ENCODE measurements at places on chromosomes 7 and 10.

DNA sequence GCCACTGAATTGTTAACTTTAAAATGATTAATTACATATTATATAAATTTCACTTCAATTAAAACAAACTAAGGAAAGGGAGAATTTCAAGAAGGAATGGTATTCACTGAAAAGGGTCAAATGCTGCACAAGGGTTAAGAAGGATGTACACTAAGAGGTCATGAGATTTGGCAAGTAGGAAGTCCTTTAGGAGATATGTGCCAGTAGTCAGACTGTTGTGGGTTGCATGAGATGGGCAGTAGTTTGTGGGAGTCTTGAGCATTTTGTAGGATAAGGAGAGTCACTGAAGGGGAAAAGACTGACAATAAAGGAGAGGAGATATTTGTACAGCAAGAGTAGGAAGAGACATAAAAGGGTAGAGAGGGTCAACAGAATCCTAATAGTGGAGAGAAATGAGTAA, 12.4 kb upstream of the PTPN12 start:
- H3K4me3 ChIP-seq: no peak overlapping the region
- H3K36me3 ChIP-seq: no peaks in the 10 kb centered on the region

- no peaks in the 10 kb centered on the region for H3K36me3 ChIP-seq
- no peaks in the 10 kb centered on the region for H3K27me3 ChIP-seq
- no peak overlapping the region for H3K27ac ChIP-seq
- peaks cover 5% of the 10 kb centered on the region for H3K4me1 ChIP-seq
- DNase-seq: no peak
These were observed 52.2 kb downstream of the C10orf105 start for GRCh38 chr10:71667387-71667752.

GRCh38 chr10:2659660-2660209, 407.6 kb upstream of the PFKP start:
- H3K4me1 ChIP-seq: no peaks in the 10 kb centered on the region
- no peak for DNase-seq
- no peak overlapping the region for H3K4me3 ChIP-seq

DNA sequence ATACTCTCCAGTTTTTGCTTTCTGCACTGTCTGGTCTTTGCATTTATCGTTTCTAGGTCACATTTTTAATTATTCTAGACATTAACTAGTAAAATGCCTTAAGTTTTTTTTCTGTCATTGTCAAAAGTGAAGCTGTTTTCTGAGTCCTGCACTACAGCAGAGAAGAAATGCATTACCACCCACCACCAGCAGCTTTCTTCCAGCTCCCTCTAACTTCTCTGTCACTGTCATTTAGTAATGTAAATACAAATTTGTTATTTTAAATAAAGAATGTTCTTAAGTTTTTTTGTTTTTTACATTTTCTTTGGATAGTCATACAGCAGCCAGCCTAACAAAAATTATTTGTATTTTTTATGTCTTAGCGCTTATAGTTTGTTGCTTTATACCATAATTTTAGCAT, 18.8 kb downstream of the PTPRZ1 start:
- H3K27ac ChIP-seq: no peak overlapping the region
- no peak overlapping the region for H3K4me3 ChIP-seq
- no peaks in the 10 kb centered on the region for H3K36me3 ChIP-seq
- no peaks in the 10 kb centered on the region for H3K27me3 ChIP-seq

GRCh38 chr7:108326938-108327337, 129.3 kb downstream of the NRCAM start:
- H3K27ac ChIP-seq: no peak overlapping the region
- H3K36me3 ChIP-seq: no peaks in the 10 kb centered on the region
- peaks cover 2% of the 10 kb centered on the region for H3K4me1 ChIP-seq
- H3K4me3 ChIP-seq: no peak overlapping the region
- H3K27me3 ChIP-seq: no peaks in the 10 kb centered on the region

GRCh38 chr10:129853562-129853903, 110.5 kb downstream of the EBF3 start:
- H3K4me1 ChIP-seq: peaks cover 1% of the 10 kb centered on the region
- no peak for DNase-seq
- no peak overlapping the region for H3K27ac ChIP-seq
- H3K36me3 ChIP-seq: no peaks in the 10 kb centered on the region

DNA sequence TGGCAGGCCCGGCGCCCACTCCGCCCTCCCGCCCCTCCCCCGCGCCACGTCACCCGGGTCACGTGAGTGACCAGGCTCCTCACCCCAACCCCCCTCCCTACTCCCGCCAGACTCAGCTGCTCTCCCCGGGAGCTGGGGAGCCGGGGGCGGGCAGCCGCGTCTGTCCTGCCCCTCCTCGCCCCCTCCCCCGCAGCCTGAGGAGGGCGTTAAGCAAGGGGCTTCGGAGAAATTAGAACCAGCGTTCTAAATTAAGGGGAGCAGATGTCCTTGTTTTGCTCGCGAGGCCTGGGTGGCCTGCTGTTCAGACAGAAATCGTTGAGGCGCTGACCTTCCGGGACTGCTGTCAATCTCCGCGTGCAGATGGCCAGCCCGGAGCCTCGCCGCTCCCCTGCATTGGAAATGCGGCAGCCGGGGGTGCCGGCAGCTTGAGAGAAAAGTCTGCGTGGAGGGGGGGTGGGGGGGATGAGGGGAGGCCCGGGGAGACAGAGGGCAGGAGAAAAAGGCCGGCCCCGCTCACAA, 102.2 kb upstream of the ZNF438 start:
- DNase-seq: no peak
- no peak overlapping the region for H3K27ac ChIP-seq
- H3K4me3 ChIP-seq: peak overlapping the region; percentile 21
- H3K4me1 ChIP-seq: no peaks in the 10 kb centered on the region

GRCh38 chr10:27736396-27736795, 9.2 kb downstream of the MKX start:
- no peak overlapping the region for H3K27ac ChIP-seq
- H3K36me3 ChIP-seq: no peaks in the 10 kb centered on the region
- peaks cover 9% of the 10 kb centered on the region for H3K27me3 ChIP-seq

GRCh38 chr10:89873055-89873454, 171.7 kb downstream of the KIF20B start:
- H3K36me3 ChIP-seq: no peaks in the 10 kb centered on the region
- H3K27ac ChIP-seq: no peak overlapping the region
- H3K27me3 ChIP-seq: no peaks in the 10 kb centered on the region
- H3K4me1 ChIP-seq: no peaks in the 10 kb centered on the region
- H3K4me3 ChIP-seq: no peak overlapping the region
- DNase-seq: no peak

- DNase-seq: no peak
- H3K27me3 ChIP-seq: no peaks in the 10 kb centered on the region
- no peak overlapping the region for H3K4me3 ChIP-seq
- H3K4me1 ChIP-seq: peaks cover 3% of the 10 kb centered on the region
- H3K36me3 ChIP-seq: no peaks in the 10 kb centered on the region
These were observed 24.3 kb downstream of the ZCCHC24 start for GRCh38 chr10:79420974-79421688.

DNA sequence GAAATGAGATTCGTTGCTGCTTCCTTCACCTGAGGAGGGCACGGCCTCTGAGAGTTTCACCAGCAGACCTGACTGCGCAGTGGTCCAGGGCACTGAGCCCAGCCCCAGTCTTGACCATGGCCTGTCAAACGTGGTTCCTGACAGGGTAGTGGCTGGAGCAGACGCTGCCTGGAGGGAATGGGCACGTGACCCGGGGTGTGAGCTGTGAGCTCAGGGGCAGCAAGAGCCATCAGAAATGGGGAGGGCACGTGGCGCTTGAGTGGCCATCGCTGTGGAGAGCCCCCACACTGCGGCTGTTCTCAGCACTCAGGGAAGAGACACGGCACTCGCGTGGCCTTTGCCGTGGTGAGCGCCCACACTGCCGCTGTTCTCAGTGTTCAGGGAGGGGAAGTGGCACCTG, 12.0 kb downstream of the FAM20C start:
- peaks cover 9% of the 10 kb centered on the region for H3K36me3 ChIP-seq
- no peaks in the 10 kb centered on the region for H3K27me3 ChIP-seq
- DNase-seq: no peak
- H3K27ac ChIP-seq: no peak overlapping the region
- 0 out of 2 replicates have a peak, but pooled peaks cover 2% of the 10 kb centered on the region for H3K4me1 ChIP-seq

DNA sequence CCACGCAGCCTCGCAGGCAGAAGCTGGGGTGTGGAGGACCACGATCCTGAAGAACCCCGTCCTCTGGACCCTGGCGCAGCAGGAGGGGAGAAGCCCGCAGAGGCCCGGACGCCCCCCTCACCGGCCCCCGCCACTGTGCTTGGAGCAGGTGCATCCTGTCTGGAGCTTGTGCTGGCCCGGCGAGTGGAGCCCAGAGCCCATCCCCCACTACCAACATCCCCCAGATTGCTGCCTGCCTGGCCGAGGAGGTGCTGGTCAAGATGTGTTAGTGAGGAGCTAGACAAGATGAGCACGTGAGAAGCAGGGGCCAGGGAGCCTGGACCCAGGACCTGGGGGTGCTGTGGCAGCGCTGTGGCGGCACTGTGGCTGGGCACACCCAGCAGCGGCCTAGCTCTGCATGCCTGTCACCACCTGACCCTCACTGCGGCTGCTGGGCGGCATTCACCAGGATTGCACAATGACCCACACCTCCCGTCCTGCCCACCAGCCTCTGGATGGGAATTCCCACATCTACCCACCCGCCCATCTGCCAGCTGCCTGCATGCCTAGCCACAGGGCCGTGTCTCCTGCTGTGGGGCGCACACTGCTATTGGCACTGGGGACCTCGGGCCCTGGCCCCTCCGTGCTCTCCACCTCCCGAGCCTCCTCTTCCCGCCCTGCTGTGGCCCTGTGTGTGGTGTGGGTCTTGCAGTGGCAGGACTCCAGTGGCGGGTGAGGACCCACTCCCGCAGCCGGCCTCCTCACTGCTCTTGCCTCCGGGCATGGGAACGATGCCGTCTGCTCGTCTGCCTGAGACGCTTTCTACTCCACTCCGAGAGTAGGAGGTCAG, 11.8 kb downstream of the GPR146 start:
- no peaks in the 10 kb centered on the region for H3K27me3 ChIP-seq
- peaks cover 5% of the 10 kb centered on the region for H3K36me3 ChIP-seq
- peaks cover 16% of the 10 kb centered on the region for H3K4me1 ChIP-seq
- no peak overlapping the region for H3K4me3 ChIP-seq
- H3K27ac ChIP-seq: no peak overlapping the region
- DNase-seq: no peak

- no peaks in the 10 kb centered on the region for H3K27me3 ChIP-seq
- no peak overlapping the region for H3K27ac ChIP-seq
- H3K4me3 ChIP-seq: no peak overlapping the region
- no peak for DNase-seq
- H3K4me1 ChIP-seq: no peaks in the 10 kb centered on the region
These were observed 188.4 kb downstream of the PPP1R3A start for GRCh38 chr7:113730309-113730955.

GRCh38 chr7:134374291-134374690, 57.6 kb upstream of the SLC35B4 start:
- no peak for DNase-seq
- no peaks in the 10 kb centered on the region for H3K4me1 ChIP-seq
- no peak overlapping the region for H3K27ac ChIP-seq

DNA sequence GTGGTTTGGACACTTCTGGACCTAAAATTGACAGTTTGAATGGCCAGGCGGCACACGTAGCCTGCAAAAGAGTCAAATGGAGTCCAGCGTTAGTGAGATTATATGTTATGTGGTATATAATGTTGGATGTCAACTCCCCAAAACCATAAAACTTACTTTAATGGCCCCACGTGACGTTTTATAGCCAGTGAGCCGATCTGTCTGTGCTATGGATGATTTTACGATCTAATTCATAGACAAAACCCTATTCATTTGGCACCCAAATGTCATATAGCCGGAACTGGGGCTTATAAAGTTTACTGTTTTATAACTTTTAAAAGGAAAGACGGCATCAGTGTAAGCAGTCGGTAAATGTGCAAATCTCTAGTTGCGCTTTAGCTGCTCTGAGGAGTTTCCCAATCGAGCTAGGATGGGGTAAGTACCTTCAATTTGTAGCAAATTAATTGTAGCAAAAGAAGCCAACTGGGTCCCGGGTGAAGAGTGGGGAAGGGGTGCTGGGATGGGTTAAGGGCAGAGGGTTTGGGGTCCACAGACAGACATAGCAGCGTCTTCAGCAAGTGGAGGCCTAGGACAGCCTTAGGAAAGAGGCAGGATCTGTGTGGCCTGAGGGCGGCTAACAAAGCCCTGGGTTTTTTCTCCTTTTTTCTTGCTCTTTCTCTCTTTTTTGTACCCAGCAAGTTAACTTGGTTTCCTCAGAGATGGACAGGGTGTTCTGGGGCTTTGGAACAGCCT, 3.2 kb downstream of the HOXA5 start:
- no peak overlapping the region for H3K4me3 ChIP-seq
- peaks cover 98% of the 10 kb centered on the region for H3K27me3 ChIP-seq
- no peak for DNase-seq

- H3K27ac ChIP-seq: no peak overlapping the region
- no peaks in the 10 kb centered on the region for H3K36me3 ChIP-seq
- H3K27me3 ChIP-seq: no peaks in the 10 kb centered on the region
- no peak overlapping the region for H3K4me3 ChIP-seq
- H3K4me1 ChIP-seq: no peaks in the 10 kb centered on the region
- DNase-seq: no peak
These were observed 312.8 kb upstream of the SORCS1 start for GRCh38 chr10:107477266-107477665.

GRCh38 chr7:67878808-67879207, 882.2 kb downstream of the TYW1 start:
- no peak overlapping the region for H3K27ac ChIP-seq
- H3K4me1 ChIP-seq: no peaks in the 10 kb centered on the region
- no peaks in the 10 kb centered on the region for H3K27me3 ChIP-seq
- no peak for DNase-seq
- no peaks in the 10 kb centered on the region for H3K36me3 ChIP-seq

- peaks cover 11% of the 10 kb centered on the region for H3K36me3 ChIP-seq
- no peaks in the 10 kb centered on the region for H3K27me3 ChIP-seq
- no peak overlapping the region for H3K27ac ChIP-seq
- H3K4me1 ChIP-seq: no peaks in the 10 kb centered on the region
- DNase-seq: no peak
- no peak overlapping the region for H3K4me3 ChIP-seq
These were observed 63.4 kb upstream of the LRRC4 start for GRCh38 chr7:128094686-128095085.

DNA sequence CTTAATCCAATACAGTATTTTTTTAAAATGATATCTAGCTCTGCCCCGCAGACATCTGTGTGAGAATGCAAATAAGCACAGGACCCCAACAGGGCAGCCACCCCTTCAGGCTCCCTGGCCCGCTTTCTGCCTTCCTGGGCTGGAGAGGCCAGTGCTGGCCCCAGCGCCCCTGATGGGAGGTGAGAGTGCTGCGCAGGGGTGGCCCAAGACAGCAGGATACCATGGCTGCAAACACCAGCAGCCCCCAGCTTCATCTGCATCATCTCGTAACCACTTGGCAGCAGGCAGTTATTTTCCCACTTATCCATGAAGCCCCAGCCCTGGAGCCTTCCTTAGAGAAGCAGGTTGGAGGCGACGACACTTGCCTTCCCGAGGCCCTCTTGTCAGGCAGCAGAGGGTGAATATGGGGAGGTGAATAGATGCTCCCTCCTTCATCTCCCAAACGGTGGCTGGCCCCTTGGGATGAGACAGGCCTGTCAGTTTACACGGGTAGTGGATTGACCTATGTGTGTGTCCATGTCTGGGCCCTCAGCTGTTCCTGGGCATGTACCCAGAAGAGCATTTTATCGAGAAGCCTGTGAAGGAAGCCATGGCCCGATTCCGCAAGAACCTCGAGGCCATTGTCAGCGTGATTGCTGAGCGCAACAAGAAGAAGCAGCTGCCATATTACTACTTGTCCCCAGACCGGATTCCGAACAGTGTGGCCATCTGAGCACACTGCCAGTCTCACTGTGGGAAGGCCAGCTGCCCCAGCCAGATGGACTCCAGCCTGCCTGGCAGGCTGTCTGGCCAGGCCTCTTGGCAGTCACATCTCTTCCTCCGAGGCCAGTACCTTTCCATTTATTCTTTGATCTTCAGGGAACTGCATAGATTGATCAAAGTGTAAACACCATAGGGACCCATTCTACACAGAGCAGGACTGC, 71.2 kb downstream of the ALOX5 start:
- H3K27ac ChIP-seq: no peak overlapping the region
- no peak for DNase-seq
- H3K4me3 ChIP-seq: no peak overlapping the region
- H3K27me3 ChIP-seq: no peaks in the 10 kb centered on the region
- H3K36me3 ChIP-seq: no peaks in the 10 kb centered on the region
- H3K4me1 ChIP-seq: no peaks in the 10 kb centered on the region

Data from iPS DF 6.9 (cell line).